Activated CD8-positive, alpha-beta T cell treated with anti-CD3 and anti-CD28 coated beads, Interleukin-2, amount 10 ng/mL, durations not matched to agents 7 days and 5 days (primary cell): ENCODE measurements at places on chromosomes 2 and 18. TPM values are rescaled to one million over a fixed set of nuclear protein-coding genes. Genes with fewer than 3 reads are reported as not detected.

The UGT1A10 gene
- total RNA-seq, result not detected

DNA sequence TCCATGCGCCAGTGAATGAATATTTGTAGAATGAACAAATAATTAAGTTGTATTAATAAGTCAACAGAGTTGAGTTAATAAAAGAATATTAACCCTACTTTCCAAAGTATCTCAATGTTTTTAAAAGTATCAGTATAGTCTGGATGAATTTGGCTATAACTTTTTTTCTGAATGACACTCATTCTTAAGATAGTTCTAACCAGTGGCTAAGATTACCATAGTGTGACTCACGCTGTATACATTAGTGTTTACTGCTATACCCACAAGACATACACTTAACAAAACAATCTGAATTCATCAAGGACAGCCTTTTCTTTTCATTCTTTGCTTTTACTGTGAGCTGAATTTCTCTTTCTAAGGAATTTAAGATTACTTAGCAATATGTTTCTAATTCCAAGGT, 77.0 kb upstream of the PDE1A start:
- no peak for DNase-seq

GRCh38 chr2:173667415-173667814, 297.8 kb downstream of the SP3 start:
- no peak for DNase-seq

DNA sequence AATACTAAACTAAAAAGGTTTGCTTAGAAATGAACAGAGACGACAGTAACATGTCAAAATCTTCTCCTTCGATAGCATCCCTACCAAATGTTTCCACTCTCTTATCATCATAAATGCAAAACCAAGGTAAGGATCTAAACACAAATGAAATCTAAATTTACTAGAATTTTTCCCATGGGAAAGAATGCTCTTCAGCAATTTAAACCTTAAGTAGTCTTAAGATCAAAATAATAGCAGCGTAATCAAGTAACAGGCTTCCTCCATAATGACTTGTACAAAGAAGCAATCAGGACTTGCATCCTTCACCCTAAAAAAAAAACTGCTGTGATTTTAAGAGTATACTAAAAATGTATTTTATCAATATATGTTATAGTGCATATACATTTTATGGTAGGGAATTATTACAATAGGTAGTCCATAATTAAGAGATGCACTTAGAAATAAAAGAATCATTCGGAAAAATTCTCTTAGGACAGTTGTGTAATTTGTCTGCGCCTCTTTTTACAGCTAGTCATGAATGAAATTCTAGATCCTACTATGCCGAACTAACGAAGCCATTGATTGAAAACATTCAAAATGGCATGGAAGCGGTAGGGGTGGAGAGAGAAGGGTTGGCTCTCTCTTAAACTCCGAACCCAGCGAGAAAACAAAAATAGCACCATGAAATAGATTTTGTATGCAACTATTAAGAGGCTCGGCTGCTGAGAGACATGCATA, 1.3 kb downstream of the PGAP1 start:
- DNase-seq, result no peak

DNA sequence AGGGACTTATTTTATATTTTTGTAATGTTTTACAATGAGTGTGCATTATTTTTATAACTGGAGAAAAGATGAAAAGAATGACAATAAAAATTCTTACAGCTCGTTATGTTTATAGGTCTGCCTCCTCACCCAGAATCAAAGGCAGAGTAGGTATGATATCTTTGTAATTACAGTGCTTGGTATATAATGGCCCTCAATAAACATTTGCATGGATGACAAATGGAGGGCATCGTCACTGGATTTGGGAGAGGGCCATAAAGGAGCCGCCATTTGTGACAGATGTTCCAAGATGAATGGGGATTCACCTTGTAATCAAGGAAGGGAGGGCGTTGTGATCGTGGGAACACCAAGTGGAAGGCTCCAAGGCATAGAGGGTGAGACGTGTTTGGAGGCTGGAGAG, 22.6 kb upstream of the GIGYF2 start:
- no peak for DNase-seq

- DNase-seq, result no peak
Observed at GRCh38 chr2:16861530-16861929, 195.9 kb upstream of the CYRIA start.

DNA sequence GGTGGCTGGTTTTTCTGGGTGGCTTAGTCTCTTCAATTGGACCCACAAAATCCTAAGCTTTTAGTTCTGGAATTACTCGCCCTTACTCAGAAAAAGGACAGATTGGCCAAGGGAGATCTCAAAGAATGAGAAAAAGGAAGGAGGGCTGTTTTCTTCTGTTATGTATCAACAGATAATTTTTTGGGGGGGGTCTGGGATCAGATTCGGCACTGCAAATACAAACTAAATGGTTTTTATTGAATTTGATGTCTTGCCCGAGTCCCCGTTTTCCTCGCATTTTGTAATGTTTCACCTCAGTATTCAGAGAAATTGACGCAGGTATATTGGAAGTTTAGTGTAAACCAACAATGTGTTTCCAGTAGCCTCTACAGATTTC, 762 bp downstream of the YIPF4 start:
- DNase-seq, result no peak
